ENCODE measurements at places on chromosomes 6 and 20. TPM values are rescaled to one million over a fixed set of nuclear protein-coding genes. Genes with fewer than 3 reads are reported as not detected.

The CLPSL2 gene
- total RNA-seq: not detected

The PHACTR1 gene
- 34.2 TPM for total RNA-seq

GRCh38 chr6:157096105-157096504, 227.2 kb downstream of the TMEM242 start:
- no peak for DNase-seq

- DNase-seq: peak; percentile 89
These were observed 58.5 kb upstream of the PRSS16 start for GRCh38 chr6:27188885-27189418.

GRCh38 chr6:41492261-41492891, 53.8 kb upstream of the FOXP4 start:
- no peak for DNase-seq
